ENCODE measurements at places on chromosomes 12 and 14.

GRCh38 chr12:130621696-130622298 is 94.3 kb downstream of the RIMBP2 start:
- no peak for DNase-seq

DNA sequence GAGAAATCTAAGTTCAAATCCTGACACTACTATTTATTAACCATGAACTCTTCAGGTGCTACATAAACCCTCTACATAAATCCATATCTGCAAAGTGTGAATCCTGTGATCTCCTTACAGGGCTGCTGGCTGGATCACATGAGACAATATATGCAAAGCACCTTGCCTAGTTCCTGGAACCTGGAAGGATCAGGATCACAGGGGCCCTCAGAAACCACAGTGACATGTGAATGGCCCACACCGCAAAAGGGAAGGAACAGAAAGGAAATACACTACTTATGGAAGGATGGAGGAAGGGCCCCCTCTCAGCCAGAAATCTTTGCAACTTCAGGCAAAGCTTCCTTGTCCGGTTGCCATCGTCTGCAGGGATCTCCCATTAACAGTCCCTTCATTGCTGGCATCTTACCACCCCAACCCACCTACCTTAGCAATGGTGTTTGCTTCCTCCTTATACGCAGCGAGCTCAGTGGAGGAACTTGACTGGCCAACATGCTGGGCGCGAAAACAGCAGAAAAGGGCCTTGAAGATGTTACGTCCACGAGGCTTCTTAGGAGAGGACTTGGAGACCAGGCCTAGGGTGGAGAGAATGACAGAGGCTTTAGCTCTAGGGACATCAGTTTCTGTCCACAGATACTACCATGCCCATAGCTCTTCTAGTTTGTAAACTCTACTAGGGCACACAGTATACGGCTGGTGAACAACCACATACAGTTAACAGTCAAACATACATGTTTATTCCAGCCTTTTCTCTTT is 10.7 kb upstream of the AVIL start:
- peak; percentile 75 for DNase-seq

DNA sequence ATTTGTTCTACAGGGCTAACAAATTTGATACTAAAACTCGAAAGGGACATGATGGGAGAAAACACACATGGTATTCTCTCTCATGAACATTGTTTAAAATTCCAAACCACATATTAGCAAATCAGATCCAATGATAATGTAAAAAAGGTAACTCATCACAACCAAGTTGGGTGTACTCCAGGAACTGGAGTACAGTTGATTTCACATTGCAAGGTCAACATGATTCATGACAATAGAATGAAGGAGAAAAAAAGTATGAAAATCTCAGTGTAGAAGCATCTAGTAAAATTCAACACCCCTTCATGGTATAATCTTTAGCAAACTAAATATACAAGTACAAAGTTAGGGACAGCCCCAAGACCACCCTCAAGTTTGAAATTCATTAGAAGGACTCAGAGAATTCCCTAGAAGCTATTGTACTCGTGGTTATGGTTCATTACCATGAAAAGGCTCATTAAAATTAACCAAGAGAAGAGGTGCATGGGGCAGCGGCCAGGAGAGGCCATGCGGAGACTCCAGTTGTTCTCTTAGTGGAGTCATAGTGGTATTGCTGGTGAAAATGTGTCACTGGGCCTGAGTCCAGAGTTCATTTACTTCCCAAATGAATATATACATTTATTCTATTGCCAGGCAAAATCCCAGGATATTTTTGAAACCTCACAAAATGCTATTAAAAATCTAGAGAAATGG is 3.1 kb upstream of the CDCA4 start:
- DNase-seq: no peak

- DNase-seq: no peak
These were observed 30.4 kb upstream of the CACNA2D4 start for GRCh38 chr12:1948883-1949282.

- no peak for DNase-seq
These were observed 163.5 kb downstream of the DIO2 start for GRCh38 chr14:80047761-80048160.

DNA sequence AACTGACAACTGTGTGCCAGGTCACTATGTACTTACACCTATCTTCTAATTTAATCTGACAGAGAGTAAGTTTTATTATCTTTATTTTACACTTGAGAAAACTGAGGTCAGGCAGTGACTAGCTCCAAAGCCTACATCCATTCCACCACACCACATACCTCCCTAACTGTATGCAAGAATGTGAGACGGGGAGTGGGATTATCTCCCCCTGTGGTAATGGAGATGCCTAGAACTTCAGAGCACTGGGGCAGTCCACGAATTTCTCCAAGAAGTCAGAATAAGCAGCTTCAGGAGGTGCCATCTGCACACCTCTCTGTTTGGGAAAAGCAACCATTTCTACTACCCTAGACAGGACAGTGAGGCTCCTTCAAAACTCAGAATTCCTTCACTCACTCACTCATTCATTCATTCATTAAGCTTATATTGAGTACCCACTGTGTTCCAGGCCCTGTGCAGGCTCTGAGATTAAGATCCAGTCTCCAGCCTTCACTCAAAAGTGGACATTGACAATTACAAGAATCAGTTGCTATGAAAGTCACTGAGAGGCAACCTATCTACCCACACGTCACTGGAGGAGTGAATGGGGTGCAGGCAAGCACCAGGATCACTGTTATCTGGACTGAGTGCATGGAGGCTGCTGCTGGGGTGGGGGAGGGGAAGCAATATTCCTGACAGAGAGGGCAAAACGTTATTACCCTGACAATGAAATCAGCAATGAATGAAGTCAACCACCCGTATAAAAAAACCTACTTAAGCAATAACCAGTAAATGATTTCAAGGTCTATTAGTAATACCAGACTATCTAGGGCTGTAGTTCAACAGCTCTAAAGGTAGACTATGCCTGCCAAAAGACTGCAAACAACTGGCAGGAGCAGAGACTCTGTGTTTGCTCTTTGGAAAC is 18.0 kb downstream of the SLC7A7 start:
- DNase-seq: no peak

DNA sequence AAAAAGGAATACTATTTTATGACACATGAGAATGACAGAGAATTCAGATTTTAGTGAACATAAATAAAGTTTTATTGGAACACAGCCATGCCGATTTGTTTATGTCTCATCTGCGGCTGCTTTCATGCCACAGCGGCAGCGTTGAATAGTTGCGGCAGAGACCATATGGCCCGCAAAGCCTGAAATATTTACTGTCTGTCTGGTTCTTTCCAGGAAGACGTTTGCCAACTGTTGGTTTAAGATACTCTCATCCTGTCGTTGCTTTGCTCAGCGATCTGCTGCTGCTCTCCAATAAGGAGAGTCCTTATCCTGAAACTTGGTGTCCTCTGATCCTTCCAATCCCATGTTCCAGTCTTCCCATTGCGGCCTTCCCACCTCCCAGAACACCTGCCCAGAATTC is 89.9 kb downstream of the SLC24A4 start:
- no peak for DNase-seq

- DNase-seq: no peak
These were observed 272.4 kb downstream of the ACSS3 start for GRCh38 chr12:81350309-81350708.

DNA sequence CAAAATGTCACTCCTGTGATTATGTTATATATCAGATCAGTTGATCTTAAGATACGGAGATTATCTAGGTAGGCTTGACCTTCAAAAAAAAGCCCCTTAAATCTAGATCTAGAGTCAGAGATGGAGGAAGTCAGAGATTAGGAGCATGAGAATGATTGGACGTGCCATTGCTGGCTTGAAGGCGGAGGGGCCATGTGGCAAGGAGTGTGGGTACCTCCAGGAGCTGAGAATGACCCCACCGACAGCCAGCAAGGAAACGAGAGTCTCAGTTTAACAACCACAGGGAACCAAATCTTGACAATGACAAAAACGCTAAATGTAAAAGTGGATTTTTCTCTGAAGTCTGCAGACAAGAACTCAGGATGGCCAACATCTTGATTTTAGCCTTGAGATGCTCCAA is 32.5 kb upstream of the MANSC4 start:
- DNase-seq: no peak

- no peak for DNase-seq
These were observed 88.1 kb upstream of the CCDC175 start for GRCh38 chr14:59664741-59665140.

- DNase-seq: no peak
These were observed 26.1 kb upstream of the PPP2R5C start for GRCh38 chr14:101735453-101735852.

DNA sequence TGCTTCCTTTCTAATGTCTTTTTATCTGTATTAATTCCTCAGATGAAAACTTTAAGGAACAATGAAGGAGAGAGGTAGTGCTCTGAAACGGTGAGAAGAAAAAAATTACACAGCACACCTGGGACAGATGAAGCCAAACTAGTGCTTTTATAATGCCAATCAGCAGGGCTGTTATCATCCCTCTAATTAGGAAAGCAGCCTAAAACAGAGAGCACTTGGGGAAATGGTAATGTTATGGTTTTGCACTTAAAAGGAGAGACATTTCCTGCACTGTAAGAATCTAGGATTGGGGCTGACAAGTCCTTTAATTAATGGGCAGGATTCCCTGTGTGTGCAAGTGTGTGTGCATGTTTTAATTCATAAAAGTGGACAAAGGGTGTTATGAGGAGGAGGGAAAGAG is 4.8 kb upstream of the LMO3 start:
- DNase-seq: no peak

DNA sequence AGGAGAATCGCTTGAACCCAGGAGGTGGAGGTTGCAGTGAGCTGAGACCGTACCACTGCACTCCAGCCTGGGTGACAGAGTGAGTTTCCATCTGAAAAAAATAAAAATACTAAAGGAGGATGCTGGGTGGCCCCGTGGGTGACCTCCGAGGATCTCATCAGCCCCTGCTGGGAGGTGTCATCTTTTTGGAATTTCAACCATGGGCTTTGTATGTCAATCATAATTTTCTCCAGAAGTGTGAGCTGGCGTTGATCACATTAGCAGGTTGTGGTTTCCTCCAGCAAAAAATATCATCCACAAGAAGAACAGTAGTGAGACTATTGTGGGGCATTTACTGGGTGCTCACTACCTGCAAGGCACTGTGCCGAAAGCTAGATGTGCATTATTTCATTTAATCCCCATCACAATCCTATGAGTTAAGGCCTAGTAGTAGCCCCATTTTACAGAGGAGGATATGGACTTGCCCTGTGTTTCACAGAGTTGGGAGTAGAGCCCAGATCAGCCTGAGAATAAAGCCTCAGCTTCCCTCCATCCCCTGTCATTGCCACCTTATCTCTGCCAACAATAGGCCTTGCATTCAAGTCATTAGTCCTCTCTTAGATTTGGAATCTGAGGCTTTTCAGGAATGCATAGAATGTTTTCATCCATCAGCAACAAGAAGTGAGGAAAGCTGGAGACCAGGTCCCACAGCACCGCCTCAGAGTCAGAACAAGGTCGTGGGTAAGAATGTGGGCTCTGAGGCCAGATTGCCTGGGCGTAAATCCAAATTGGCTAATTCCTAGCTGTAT is 39.8 kb downstream of the SVOP start:
- no peak for DNase-seq

GRCh38 chr12:111409780-111410430 is 4.2 kb downstream of the SH2B3 start:
- DNase-seq: no peak

DNA sequence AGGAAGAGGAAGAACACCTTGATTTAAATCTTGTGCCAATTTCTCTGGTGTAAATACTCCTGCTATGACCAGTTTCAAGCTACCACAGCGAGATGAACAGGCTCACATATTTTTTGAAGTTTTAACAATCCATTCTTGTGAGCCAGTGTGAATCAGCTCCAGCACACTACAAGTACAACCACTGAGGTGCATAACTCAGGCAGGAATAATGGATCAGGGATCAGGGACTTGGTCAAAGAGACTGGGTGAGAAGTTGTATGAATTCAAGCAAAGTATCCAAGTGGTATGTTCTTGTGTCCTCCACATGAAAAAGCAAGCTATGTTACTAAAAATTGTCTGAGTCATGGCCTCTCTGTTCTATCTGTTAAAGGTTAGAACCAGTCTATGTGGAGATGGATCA is 35.2 kb upstream of the KITLG start:
- no peak for DNase-seq

DNA sequence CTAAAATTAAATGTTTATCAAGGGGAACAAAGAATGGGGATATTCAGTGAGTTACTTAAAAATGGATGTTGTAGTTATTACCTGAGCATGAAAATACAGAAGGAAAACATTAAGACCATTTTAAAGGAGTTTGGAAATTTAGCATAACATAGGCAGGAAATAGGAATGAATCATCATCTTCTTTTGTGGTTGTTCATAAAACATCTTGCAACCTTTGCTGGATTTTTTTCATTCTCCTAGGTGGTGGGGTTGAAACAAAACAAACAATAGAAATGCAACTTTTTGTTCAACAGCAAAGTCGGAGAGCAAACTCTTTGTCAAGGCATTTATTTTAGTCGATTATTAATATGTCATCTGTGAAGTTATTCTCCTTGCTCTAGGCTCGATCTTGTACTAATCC is 275.1 kb downstream of the IPO8 start:
- DNase-seq: no peak

GRCh38 chr12:13008741-13009380 is 8.8 kb upstream of the HEBP1 start:
- no peak for DNase-seq

GRCh38 chr14:66104486-66104885 is 381.7 kb upstream of the CCDC196 start:
- DNase-seq: peak; percentile 33

DNA sequence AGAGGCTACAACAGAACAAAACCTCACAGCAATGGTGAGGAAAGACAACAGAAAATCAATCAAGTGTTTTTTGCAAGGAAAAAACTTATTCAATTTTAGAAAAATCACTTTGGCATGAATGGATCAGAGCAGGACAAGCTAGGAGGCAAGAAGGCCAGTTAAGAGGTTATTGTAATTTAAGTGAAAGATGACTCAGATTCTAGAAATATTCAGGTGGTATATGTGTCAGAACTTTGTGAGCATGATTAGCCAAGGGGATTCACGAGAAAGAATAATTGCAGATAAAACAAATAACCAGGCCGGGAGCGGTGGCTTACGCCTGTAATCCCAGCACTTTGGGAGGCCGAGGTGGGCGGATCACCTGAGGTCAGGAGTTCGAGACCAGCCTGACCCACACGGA is 12.7 kb downstream of the GCH1 start:
- DNase-seq: no peak

- no peak for DNase-seq
These were observed 2.7 kb upstream of the SEL1L start for GRCh38 chr14:81536241-81536771.

DNA sequence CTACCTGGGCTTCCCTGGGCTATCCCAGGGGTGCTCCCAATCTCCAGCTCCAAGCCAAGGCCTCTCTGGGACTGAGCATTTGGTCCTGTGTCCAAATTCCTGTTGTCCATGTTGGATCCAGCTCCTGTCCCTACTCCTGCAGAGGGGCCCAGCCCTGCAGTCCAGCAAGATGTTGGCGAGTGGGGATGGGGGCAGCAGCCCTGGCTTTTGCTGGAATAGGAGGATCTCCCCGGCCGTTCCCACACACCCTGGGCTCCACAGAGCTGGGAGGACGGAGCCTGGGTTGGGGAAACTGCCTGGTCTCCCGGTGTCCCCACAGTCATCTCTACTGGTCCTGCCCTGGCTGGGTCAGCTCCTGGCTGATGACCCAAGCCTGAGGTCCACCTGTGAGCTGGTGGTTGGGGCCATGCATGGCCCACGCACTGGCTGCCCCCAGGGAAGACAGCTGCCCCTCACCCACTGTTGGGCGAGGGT is 219.6 kb upstream of the C14orf180 start:
- no peak for DNase-seq

Measured in NCI-H526 (cell line).